ENCODE measurements at places on chromosomes 2 and 18. TPM values are rescaled to one million over a fixed set of nuclear protein-coding genes. Genes with fewer than 3 reads are reported as not detected.

DNA sequence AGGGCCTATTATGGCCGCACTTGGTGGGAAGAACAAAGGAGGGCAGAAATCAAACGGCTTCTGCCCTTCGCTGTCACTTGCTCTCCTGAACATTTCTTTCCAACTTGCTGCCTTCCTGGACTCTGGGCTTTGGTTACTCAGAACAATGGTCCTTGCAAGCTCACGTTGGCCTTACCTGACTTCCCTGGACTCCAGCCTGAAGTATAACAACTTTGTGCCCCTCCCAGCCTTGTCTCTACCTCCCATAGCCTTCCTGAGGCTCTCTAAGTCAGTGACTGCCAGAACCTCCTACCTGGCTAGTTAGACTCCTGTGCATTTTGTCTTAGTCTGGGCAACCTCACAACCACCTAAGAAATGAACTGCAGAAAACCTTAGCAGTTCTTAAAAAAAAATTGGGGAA lies 30.2 kb upstream of the ITPRID2 start:
- no peaks in the 10 kb centered on the region for H3K36me3 ChIP-seq
- DNase-seq, result no peak
- no peak overlapping the region for H3K4me3 ChIP-seq
- no peaks in the 10 kb centered on the region for H3K4me1 ChIP-seq
- no peaks in the 10 kb centered on the region for H3K27me3 ChIP-seq
- no peak overlapping the region for H3K27ac ChIP-seq

The NDC80 gene
- 6.2 TPM for polyA plus RNA-seq

GRCh38 chr2:55103046-55103445 lies 52.8 kb upstream of the RTN4 start:
- no peaks in the 10 kb centered on the region for H3K27me3 ChIP-seq
- no peak overlapping the region for H3K4me3 ChIP-seq
- H3K4me1 ChIP-seq, result peaks cover 58% of the 10 kb centered on the region
- DNase-seq, result peak; percentile 78

DNA sequence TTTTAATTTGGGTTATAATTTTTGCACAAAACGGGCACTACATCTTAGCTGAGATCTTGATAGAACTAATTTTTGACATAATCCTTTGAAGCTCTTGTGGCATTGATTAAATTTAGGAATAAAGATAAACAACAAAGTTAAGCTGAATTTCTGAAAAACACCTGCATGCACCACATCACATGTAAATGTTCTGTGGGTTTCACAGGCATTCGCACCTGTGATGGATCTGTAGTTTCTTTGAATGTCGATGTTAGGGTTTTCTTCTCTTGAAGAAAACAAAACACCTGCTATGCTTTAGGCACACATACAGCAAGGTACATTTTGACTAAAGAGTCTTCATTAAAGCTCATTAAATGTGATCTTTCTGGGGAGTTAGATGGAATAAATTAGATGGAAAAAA lies 60.3 kb downstream of the RPIA start:
- H3K4me3 ChIP-seq, result no peak overlapping the region
- no peaks in the 10 kb centered on the region for H3K4me1 ChIP-seq
- H3K27ac ChIP-seq, result no peak overlapping the region
- peaks cover 13% of the 10 kb centered on the region for H3K36me3 ChIP-seq

DNA sequence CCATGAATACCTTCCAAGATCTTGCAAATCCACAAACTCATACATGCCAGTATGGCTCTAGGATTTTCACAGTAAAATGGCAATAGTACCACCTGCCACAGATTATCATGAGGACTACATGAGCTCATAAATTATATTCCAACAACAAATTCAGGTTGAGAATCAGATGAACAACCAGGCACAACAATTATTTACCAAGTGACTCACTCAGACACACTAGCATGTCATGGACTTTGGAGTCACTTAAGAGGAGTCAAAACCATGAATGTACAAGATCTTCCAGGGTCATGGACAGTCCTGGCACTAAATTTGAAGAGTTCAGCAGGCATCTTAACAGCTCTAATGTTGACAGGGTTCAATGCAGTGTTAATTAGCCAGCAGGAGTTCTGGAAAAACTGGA lies 34.4 kb upstream of the BZW1 start:
- peaks cover 33% of the 10 kb centered on the region for H3K4me1 ChIP-seq
- no peaks in the 10 kb centered on the region for H3K27me3 ChIP-seq
- H3K27ac ChIP-seq, result no peak overlapping the region

DNA sequence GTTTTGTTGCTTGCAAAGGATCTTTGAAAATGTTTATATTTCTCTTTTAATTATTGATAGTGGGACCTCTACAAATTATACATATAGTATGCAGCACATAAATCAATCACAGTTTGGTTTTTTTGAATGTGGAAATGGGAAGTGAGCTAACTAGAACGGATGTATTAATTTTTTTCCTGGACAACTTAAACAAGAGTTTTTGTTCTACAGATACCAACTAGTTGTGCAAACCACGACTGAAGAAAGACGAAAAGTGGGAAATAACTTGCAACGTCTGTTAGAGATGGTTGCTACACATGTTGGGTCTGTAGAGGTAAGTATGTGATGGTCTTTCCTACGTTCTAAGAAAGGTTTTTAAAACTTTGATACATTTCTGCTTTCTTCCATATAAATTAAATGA lies 39.2 kb downstream of the NDC80 start:
- no peak overlapping the region for H3K27ac ChIP-seq
- peaks cover 3% of the 10 kb centered on the region for H3K4me1 ChIP-seq
- H3K4me3 ChIP-seq, result no peak overlapping the region
- peaks cover 1% of the 10 kb centered on the region for H3K36me3 ChIP-seq

DNA sequence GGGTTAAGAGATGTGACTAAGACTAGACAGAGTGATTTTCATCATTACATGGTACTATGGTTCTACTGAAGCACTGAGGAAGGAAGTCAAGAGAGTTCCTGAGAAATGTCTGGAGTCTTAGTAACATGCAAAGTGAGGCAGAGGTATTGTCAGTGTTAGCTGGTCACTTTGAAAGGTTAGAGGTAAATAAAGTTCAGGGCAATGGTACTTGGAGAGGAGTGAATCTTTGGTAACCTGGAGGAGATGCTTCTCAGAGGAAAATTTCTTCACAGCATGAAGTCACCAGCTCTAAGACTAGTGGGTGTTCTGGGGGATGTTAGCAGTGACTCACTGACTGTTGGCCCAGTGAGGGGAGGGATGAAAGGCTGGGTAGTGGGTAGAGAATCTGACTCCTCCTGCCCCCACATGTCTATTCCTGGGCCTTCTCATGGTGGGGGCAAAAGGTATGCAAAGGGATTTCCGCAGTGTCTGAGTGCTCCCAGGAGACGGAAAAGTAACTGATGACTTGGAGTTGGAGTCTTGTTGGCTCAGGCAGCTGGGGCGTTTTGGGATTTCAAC lies 23.3 kb upstream of the IL1RN start:
- no peak overlapping the region for H3K4me3 ChIP-seq
- H3K4me1 ChIP-seq, result no peaks in the 10 kb centered on the region
- DNase-seq, result no peak
- no peak overlapping the region for H3K27ac ChIP-seq
- H3K27me3 ChIP-seq, result no peaks in the 10 kb centered on the region

The MROH2A gene
- polyA plus RNA-seq, result not detected

The TMEM169 gene
- not detected for polyA plus RNA-seq

- no peaks in the 10 kb centered on the region for H3K36me3 ChIP-seq
- no peak overlapping the region for H3K4me3 ChIP-seq
- H3K27me3 ChIP-seq, result no peaks in the 10 kb centered on the region
- H3K27ac ChIP-seq, result no peak overlapping the region
These were observed 26.9 kb upstream of the PPP1R1C start for GRCh38 chr2:181958726-181959125.
